ENCODE measurements at places on chromosomes 11 and 22. TPM values are rescaled to one million over a fixed set of nuclear protein-coding genes. Genes with fewer than 3 reads are reported as not detected.

Gene OR4C13
- total RNA-seq = not detected

Gene FOLR1
- not detected for total RNA-seq

Gene CRYBA4
- not detected for total RNA-seq

Gene MMP1
- total RNA-seq = 681 TPM

Gene GATD1
- 48.1 TPM for total RNA-seq

Gene KRTAP5-8
- not detected for total RNA-seq

Gene FKBP2
- total RNA-seq = 48.5 TPM

Gene ZP1
- 0.98 TPM for total RNA-seq

Gene OR51A7
- not detected for total RNA-seq

Gene PDE2A
- total RNA-seq = 0.37 TPM

Gene HEPHL1
- total RNA-seq = not detected

Gene CYB5R2
- 17.6 TPM for total RNA-seq

Gene GTSE1
- total RNA-seq = 8.8 TPM

Gene PSMA1
- 125 TPM for total RNA-seq

Gene PNPLA5
- not detected for total RNA-seq

Gene PCSK7
- 29.0 TPM for total RNA-seq

Gene HIC2
- total RNA-seq = 2.9 TPM

Gene CABP7
- total RNA-seq = not detected

Gene SEZ6L
- not detected for total RNA-seq

Gene RANGAP1
- total RNA-seq = 53.6 TPM

Gene PIH1D2
- total RNA-seq = 2.2 TPM

Gene MYO18B
- total RNA-seq = not detected

Gene RASL10A
- total RNA-seq = not detected

Gene SNAP29
- total RNA-seq = 9.8 TPM

Gene HSCB
- total RNA-seq = 16.5 TPM

Gene P2RY2
- total RNA-seq = not detected

Gene APOBEC3G
- 10.4 TPM for total RNA-seq

Gene CLCF1
- 3.3 TPM for total RNA-seq

Gene MRGPRF
- total RNA-seq = 40.1 TPM

Gene HEPN1
- not detected for total RNA-seq

Gene GAL
- total RNA-seq = 0.39 TPM

Gene PATE2
- 0.37 TPM for total RNA-seq

Gene OR52N2
- not detected for total RNA-seq

Gene INS
- total RNA-seq = not detected

Gene SLC1A2
- 11.0 TPM for total RNA-seq

Gene FGF19
- not detected for total RNA-seq

Gene SMIM38
- under 0.01 TPM for total RNA-seq
